ENCODE measurements at places on chromosomes 11 and 22.

DNA sequence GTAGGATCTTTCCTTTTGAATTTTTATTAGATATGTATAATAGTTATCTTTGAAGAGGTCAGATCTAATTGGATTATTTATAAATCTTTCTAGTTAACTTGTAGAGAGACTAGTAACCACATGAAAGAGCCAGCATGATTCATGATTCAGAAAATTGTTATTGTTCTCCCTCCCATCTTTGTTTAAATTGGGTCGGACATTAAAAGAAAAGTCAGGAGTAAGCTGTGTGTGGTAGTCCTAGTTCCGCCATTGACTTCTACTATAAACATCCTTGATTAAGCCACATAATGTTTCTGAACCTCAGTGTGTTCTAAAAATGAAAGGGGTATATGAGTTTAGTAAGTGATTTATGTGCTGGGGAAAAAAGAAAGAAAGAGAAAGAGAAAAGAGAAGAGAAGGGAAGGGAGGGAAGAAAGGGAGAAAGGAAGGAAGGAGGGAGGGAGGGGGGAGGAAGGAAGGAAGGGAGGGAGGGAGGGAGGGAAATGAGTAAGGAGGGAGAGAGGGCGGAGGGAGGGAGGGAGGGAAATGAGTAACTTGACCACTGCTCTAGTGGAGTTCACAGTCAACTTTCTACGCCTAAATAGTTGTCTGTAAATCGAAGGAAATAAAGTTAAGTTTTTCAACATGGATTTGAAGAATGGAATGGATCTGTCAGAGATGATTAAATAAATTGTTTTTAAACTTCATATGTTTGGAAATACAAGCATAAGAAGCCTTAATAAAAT is 32.9 kb downstream of the SIK2 start:
- DNase-seq, result no peak

DNA sequence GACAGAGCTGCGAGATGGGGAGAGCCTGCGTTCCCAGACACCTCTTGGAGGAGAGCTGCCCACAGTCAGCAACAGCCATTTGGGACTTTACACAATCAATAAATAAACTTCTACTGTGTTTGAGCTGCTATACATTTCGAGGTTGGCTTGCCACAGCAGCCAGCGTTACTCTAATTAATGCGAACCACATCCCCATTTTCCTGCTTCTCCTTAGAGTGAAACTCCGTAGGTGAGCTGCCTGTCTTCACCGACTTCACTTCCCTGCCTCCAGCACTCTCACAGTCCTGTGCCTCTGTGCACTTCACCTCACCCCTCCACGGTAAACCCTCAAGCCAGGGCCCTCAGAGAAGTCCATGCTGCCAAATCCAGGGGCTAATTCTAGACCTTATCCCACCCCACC is 5.9 kb upstream of the SLC22A12 start:
- DNase-seq, result no peak

DNA sequence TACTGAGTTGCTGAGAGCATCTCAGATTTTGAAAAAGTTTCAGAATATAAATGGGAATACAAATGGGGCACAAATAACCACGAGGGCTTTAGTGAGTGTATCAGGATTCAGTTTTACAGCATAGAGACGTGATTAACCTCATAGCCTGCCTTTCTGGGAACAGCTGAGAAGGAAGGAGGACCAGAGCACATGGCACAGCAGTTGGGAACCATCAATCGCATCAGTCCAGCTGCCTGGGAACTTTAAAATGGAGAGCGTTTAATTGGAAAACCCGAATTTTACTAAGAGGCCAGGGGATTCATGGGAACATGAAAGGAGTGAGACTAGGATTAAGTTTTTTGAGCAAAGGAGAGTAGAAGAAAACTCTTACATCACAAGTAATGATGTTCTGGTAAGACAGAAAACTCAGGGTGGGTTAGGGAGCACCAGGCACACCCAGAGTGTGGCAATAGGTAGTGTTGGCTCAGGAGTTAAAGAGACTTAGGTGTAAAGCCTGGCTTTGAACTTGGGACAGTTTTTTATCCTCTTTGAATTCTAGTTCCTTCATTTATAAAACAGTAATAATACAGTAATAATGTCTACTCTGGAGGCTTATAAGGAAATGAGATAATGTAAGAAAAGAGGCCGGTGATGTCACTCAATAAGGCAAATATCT is 40.2 kb downstream of the FZD4 start:
- no peak for DNase-seq

GRCh38 chr22:49900441-49901230 is 17.6 kb downstream of the ALG12 start:
- DNase-seq, result no peak

- DNase-seq, result no peak
Observed at GRCh38 chr11:6443269-6444003, 2.6 kb upstream of the HPX start.

DNA sequence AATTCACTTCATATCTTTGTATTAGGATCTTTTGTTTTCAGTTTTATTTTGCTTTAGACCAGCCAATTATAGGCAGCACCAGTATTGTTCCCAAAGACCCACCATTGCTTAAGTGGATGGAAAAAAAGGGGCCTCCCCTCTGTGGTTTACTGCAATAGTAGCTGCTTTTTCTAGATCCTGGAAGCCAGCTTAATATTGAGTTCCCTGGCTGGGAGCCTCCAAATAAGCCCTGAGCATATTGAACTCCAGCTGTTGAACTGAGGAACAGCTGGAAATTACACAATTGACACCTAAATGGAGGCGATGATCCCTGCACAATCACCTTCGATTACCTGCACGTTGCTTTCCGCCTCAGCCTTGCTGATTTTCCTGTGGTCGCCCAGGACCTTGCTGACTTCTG is 576.0 kb downstream of the SOX6 start:
- DNase-seq, result no peak

DNA sequence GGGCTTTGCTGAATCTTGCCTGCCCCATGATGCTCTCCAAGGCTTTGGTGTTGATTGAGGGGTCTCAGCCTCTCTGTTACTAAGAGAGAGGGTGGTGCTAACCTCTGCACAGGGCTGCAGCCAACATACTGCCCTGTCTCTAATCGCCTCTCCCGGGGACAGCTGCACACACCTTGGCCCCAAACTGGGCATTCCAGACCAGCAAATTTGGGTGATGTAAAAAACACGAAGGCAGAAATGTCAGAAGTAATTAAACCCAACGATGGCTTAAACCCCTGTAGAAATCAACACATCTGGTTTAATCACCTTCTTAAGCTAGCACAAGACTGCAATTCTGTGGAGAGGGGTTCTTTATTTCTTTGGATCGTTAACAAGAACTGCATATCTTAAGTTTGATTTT is 116.5 kb downstream of the FEZ1 start:
- DNase-seq, result no peak

GRCh38 chr11:118878163-118878563 is 5.5 kb upstream of the CXCR5 start:
- DNase-seq, result no peak

DNA sequence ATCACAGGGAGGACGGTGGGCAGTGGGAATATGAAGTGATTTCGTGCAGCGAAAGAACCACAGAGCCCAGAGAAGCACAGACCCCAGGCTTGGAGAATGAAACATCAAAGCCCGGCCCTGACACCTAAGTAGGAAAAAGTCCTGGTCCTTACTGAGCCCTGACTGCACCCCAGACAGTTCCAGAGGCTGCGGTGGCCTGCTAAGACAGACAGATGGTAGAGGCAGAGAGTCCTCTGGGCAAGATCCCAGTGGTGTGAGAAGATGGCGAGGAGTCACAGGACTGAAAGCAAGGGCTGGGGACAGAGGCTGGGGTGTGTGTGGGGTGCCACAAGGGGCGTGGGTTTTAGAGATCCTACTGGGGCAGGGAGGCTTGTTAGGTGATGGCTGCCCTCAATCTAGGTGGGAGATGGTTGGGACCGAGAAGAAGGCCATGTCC is 3.7 kb downstream of the CBX6 start:
- DNase-seq, result no peak

DNA sequence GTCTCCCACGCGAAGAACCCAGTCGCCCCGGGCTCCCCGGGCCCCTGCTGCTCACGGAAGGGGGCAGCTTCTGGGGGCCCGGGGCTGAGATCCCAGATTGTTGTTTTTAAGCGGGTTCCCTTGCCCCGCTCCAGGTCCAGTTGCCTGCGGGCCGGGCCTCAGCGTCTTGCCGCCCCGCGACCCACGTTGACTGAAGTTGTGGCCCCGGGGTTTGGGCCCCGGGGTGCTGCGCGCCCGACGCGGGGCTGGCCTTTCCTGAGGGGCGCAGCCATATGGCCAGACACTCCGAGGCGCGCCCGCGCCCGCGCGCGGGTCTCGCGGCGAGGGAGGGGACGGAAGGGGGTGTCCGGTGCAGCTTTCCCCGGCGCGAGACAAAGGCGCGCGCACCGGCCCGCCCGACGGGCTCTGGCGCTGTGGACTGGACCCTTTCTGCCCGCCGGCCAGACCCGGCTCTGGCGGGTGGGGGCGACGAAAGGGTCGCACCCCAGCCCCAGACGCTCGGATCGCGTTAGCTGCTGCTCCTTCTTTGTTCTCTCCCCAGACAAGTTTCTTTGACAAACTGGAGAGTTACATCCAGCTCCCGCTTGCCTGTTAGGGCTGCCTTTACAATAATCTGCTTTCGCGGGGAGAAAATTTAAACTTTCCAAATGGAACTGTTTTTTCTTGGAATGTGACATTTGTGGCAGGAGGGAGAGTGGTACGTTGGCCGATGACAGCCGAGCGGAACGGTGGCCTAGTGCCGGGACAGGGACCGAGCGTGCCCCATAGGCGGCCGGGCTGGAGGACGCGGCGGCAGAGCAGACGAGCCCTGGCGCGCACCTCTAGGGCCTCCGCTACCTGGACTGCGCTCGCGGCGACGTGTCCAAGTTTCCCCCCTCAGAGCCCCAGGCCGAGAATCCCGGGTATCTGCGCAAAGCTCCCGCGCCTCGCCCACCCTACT is 716 bp downstream of the AMOTL1 start:
- no peak for DNase-seq

DNA sequence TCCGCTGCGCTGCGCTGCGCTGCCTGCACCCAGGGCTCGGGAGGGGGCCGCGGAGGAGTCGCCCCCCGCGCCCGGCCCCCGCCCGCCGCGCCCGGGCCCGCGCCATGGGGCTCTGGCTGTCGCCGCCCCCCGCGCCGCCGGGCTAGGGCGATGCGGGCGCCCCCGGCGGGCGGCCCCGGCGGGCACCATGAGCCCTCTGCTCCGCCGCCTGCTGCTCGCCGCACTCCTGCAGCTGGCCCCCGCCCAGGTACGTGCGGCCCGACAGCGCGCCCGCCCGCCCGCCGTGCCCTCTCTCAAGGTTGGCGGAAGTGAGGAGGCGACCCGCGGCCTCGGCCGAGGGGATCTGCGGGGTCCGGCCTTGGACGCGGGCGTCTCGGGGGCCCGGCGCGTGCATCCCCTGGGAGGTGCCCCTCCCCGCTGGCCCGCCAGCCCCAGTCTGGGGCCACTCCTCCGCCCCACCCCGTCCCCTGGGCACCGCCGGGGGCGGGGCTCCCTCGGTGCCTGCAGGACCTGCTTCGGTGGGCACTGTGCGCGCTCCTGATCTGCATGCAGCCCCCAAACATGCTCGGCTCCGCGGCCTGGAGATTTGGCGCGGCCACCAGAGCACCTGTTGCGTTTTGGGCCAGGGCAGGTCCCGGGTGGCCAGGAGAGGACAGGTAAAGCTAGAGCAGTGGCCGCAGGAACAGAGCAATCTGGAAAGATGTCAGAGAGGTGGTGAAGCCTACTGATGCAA is 429 bp downstream of the VEGFB start:
- DNase-seq, result no peak

DNA sequence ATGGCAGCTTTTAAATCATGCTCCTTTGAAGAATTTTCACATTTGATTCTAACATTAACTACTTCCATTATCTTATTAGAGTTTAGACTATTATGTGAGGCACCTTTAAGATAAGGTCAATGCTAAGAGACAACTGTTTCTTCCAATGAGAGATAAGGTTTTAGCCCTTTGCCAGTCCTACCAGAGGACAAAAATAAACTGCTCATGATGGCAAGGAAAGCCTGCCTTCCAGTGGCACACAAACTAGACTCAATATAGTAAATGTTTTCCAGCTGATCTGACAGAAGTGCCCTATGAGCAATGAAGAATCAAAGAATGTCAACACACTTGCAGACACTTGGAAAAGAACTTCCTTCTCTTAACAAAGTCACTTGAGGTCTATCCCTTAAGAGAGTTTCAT is 1152.4 kb upstream of the CCDC90B start:
- no peak for DNase-seq

GRCh38 chr11:22520521-22520920 is 105.1 kb downstream of the FANCF start:
- no peak for DNase-seq

DNA sequence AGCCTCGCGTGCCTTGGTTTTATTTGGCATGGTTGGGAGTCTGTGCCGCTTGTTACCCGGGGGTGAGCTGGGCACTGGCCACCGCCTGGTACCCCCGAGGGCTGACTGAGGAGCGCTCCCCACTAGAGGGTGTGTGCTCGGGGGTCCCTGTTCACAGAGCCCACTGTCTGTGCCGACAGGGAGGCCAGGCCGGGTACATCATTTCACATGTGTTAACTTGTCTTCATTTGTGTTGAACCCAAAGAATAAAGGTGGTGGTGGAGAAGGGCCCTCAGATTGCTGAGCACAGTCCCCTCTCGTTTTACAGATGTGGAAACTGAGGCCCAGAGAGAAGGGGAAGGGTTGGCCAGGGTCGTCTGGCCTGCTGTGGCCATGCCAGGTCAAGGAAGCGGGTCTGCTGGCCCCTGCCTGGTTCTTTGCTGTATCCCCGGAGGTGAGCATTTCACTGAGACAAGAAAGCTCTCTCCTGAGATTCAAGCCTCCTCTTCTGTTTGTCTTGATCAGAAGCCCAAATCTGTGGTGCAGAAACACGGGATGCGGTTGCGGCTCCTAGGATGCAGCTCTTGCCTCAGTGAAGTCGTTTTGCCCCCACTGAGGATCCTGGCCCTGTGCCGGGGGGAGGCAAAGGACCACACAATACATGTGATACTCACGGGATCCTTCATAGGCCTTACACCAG is 60.8 kb downstream of the FBLN1 start:
- no peak for DNase-seq

GRCh38 chr22:39416319-39416718 is 16.7 kb downstream of the TAB1 start:
- DNase-seq, result no peak

- DNase-seq, result no peak
Observed at GRCh38 chr22:20219667-20220628, 48.2 kb downstream of the RTN4R start.

- no peak for DNase-seq
Observed at GRCh38 chr11:102004220-102004619, 43.0 kb upstream of the CFAP300 start.

Measured in keratinocyte (primary cell).